ENCODE measurements at places on chromosomes 3 and 15.

DNA sequence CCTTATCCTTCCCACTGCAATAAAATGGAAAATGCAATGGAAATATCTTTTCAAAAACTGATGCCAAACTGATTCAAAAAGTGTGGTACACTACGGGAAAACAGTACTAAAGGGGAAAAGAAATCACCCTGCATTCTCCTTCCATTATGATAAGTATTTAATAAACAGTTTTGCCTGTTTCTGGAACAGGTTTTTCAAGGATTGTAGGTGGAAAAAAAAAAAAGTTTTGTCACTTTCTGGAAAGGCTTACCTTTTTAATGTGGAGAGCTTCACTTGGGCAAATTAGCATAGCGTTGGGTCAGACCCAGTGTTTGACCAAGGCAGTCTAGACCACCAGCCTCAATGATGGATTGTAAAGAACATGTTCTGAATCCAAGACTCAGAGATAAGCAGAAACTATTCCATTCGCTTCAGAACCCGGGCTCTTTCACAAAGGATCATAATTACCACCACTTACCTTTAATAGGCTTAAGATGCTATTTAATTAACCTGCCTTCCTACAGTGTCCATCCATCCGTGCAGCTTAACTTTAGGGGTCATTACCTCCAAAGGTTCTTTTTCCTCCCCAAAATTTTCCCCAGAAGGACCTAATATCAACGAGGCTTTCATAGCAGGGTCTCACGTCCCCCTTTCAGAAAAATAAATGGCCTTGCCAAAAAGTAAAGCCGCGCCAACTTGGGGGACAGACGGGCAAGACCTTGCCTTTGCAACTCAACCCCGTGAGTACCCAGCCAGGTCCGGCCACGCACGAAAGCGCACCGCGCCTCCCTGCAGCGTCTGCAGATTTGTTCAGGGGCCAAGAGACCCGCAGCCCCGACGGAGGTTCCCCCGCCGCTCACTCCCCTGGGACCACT, 1.0 kb downstream of the DCBLD2 start:
- DNase-seq, result no peak

GRCh38 chr3:108125550-108126071, 34.8 kb upstream of the CD47 start:
- DNase-seq, result peak; percentile 71

GRCh38 chr3:126851934-126852333, 131.0 kb upstream of the PLXNA1 start:
- no peak for DNase-seq

GRCh38 chr3:163508206-163508605, 1570.1 kb downstream of the SI start:
- no peak for DNase-seq

- DNase-seq, result no peak
These were observed 378.7 kb upstream of the TGFBR2 start for GRCh38 chr3:30227571-30228301.

DNA sequence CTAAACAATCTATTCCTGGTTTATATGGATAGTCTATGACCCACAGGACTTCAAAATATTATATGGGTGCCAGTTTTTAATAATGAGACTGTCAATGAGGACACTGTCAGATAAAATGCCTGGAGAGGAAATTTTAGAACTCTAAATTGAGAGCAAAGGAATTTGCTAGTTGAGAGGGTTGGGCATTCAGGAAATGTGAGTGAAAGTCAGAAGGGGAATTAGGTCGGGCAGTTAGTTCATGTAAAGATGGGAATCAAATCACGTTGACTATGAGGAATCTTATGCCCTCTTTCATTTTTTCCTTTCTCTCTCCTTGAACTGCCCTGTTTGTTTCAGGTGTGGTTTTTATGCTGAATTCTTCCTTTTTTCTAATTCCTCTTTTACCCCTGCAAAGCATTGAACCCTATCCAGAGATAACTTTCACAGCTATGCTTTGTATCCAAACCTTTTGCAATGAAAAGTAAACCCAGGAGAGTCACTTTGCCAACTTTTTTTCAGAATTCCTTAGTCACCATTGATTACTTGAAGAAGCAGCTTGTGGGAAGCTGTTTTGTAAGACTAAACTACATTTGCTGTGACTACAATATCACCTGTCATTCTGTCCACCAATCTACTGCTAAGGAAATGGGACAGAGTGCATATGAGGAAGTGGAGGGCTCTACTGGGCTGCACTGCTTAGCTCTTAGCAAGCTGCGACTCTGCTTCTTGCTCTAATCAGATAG, 27.8 kb downstream of the CHP1 start:
- DNase-seq, result no peak

DNA sequence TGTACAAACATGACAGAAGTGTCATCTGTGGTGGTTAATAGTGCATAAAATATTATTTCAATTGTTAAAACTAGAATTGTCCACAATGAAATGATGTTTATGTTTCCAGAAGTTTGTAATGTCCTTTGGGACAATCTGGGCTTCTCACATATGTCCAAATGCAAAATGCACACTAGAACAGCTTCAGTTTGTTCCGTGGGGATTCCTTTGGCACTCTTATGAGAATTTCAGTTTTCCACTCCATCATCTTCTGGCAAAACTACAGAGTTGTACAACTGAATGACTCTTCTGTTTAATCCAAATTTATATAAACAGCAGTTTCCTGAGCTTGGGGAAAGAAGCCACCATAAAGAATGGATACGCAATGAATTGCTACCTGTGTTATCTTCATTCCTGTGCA, 2.0 kb upstream of the OR5H6 start:
- DNase-seq, result no peak

DNA sequence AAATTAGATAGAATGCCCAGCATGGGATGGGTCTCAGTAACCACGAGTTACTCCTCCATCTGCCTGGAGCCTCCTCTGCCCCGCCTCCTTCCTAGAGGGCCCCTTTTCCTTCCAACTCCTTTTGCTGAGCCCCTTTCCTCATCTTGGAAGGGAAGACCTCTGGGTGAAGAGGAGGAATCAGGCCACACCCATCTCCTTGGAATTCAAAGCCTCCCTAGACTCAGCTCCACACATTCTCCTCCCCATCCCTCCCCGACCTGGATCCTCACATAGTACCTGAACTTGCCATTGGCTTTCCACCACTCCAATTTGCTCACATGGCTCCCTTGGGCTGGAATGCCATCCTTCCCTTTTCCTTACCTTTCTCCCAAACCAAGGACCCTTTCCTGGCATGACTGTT, 128.8 kb downstream of the SMAD6 start:
- DNase-seq, result no peak

- DNase-seq, result no peak
These were observed 106.7 kb downstream of the ADAMTS17 start for GRCh38 chr15:100235030-100235617.

DNA sequence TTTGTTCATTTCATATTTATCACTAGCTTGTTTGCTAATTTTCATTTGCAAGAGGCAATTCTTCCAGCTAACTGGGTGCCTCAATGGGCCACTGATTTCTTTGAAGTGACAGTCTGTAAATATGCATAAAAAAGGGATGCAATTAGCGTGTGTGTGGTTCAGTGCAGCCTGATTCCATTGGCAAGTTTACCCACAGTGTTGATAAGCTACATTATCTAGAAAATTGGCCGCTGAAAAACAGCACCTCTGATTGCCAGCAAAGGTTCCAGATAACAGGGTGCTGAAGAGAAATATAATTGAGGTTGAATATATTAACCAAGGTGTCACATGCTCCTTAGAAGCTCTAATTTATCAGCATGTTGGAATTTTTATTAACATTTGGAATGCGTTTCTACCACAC, 76.9 kb downstream of the SAMMSON start:
- DNase-seq, result no peak

DNA sequence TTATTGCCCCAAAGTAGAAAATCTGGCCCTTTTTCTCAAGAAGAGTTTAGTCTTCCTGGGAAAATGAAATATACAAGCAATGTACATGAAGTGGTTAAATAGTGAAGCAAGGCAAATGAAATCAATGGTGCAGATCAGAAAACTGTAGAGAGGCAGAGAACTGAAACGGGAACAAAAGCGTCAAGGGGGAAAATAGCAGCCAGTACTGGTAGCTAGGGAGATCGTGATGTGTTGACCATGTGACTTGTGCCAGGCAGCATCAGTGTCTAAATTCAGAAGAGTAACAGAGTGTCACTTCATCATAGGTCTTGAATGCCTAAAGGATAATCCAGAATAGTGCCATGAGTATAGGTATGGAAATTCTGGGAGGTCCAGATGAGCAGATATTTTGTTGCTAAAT, 163.1 kb downstream of the CHL1 start:
- DNase-seq, result no peak

- no peak for DNase-seq
These were observed 323.0 kb downstream of the LPP start for GRCh38 chr3:188476935-188477334.

- DNase-seq, result no peak
These were observed at the start of gene GLDN for GRCh38 chr15:51341366-51342226. Gene GLDN (plus strand): TSS chr15:51341655. CDS start chr15:51341685, 30 bp downstream.

- no peak for DNase-seq
These were observed 421.4 kb downstream of the EPHA6 start for GRCh38 chr3:97235611-97236315.

DNA sequence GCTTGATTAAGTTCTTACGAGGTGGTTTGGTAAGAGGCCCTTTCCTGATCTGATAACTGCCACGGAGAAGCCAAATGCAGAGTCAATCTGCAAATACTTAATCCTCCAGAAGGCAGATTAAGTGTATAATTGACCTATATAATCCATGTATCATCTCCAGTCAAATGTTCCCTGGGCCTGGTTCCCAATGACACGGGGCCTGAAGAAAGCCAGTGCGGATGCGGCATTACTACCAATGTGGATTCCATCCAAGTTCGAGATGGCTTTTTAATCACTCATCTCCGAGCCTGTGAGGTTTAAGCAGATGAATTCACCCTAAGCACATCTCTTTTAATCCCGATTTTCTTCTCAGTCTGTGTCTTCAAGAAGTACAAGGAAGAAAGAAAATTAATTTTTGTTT, 60.0 kb upstream of the FEZF2 start:
- DNase-seq, result no peak

GRCh38 chr3:183437061-183437460, 8.6 kb upstream of the MCF2L2 start:
- no peak for DNase-seq

DNA sequence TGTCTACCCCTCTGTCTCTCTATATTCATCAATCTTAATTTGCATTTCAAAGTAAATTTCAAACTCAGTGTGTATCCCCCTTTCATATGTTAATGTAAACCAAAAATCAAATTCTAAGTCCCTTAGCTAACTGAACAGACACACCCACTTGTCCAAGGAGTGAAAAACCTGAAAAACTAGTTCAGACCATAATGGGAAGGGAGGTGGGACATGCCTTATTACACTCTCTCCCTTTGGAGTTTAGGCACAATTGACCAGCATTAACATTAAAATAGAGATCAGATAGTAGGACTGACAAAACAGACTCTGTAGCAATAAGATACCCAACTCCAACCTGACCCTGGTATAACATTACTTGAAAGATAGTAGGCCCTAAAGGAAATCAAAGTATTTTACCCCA, 247.7 kb upstream of the GADL1 start:
- DNase-seq, result no peak

- DNase-seq, result no peak
These were observed 378.2 kb upstream of the AZI2 start for GRCh38 chr3:28726840-28727239.

DNA sequence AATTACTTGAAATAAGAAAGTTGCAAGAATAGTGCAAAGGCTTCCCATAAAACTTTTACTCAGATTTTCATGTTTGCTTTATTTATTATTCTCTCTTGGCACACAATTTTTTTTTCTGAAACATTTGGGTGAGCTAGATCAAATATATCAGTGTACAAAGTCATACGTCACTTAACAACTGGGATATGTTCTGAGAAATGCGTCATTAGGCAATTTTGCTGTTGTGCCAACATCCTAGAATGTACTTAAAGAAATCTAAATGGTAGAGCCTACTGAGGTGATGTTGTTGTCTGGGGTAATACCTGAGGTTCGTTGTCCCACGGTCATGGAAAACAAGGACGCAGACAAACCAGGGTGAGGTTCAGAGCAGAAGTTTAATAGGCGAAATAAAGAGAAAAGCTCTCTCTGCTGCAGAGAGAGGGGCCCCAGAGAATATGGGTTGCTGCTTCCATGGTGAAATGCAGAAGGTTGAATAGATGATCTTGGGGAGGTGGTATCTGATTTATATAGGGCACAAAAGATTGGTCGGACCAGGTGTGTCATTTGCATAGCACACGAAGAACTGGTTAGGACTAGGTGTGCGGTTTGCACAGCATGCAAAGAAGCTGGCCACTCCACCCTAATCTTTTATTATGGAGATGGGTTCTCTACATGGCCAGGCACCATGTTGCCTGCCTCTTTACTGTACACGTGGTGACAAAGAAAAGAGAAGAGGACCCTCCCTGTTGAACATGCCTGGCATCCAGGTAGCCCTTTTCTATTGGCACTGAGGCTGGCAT, 8.8 kb upstream of the GRAMD1C start:
- no peak for DNase-seq

GRCh38 chr3:194871143-194871863, 185.6 kb downstream of the FAM43A start:
- DNase-seq, result no peak

DNA sequence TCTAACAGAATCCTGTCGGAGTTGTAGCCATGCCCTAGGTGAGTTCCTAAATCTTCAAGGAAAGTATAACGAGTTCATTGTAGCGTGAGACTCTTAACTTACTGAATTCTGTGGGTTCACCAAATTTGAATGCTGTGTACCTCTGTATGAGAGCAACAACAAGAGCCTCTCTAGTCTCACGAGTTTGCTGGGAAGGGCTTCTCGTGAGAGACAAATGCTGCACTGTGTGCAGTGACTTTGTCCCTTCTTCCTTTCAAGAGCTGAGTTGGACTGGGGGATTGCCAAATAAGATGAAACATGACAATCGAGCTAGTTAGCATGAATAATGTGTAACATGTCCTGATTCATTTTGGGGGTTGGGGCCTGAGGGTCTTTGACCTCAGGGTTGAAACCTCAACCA, 32.2 kb downstream of the KAT2B start:
- DNase-seq, result no peak

DNA sequence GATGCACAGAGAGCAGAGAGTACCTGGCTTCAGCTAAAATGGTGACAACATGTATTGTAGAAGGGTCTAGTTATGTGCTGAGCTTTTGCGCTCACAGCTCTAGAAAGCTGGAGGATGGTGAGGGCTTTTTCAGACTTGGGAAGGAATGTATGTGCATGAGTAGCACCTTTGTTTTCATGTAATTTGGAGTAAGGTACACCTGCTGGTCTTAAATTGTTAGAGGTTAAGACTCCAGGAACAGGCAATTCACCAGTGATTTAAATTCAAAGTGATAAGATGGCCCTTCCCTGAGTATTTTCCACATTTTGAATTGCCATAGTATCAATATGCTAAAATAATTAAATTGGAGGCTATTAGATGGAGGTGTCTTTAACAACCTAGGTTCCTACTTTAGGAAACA, 436.4 kb upstream of the GOLIM4 start:
- DNase-seq, result no peak

DNA sequence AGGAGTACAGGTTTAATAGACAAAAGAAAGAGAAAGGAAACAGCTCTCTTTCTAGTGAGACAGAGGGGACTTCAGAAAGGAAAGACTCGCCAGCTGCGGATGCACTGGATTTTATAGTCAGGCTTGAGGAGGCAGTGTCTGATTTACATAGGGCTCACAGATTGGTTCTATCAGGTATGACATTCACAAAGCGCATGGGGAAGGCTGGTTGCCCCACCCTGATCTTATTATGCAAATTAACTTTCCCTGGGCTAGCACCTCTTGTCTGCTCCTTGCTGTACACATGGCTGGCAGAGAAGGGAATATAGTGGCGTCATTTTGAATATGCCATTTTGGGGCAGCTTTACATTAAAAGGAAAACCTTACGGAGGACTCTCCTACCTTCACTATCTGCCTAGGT, 938.4 kb upstream of the SEMA6D start:
- DNase-seq, result no peak

- DNase-seq, result no peak
These were observed 2.6 kb downstream of the PCSK6 start for GRCh38 chr15:101486696-101487459.
